H7 (cell line): ENCODE measurements at places on chromosomes 5 and 9.

- DNase-seq: no peak
These were observed 2344.7 kb upstream of the ACO1 start for GRCh38 chr9:30039712-30040111.

DNA sequence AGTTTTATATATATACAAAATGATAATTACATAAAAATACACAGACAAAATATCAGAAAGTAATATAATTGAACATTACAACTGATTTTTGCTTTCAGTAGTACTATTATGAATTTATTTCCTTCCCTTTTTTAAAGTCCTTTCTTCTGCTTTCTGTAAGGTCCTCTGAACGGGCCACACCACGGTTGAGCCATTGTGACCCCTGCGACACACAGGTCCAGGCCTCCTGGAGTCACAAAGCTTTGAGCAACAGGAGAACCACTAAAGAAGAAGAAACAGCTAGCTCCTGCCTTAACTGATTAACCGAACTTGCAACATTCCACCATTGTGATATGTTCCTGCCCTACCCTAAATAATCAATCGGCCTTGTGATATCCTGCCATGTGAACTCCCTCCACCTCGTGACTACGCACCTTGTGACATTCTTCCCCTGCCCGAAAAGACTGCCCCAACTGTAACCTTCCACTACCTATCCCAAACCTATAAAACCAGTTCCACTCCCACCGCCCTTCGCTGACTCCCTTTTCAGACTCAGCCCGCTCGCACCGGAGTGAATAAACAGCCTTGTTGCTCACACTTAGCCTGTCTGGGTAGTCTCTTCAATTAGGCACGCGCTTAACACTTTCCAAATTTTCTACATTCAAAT is 375.0 kb upstream of the RFX3 start:
- no peak for DNase-seq

DNA sequence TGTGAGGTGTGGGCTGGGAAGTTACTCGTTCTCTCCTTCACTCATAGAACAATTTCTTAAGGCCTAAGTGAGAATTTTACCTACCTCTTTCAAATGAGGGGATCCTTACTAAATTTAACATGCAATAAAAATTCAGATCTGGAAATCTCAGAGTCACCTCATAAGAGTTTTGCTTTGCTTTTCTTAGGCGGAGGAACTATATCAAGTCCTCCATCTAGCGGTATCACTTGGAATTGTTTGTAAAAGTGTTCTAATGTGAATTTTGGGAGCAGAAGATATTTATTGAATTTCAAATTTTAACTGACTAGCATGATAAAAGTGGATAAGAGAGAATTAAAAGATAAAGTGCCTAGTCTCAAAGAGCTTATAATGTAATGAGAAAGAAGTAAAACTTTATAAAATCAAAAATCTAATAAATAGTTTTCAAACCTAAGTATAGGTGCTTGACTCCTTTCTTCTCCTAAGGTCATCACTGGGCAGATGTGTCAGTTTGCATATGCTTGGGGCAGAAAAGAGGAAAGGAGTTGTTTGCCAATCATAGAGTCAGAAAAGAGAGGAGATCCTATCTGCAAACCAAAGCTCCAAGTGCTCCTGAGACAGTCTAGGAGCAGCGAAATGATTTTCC is 145.7 kb upstream of the DAB2 start:
- DNase-seq: peak; percentile 12

DNA sequence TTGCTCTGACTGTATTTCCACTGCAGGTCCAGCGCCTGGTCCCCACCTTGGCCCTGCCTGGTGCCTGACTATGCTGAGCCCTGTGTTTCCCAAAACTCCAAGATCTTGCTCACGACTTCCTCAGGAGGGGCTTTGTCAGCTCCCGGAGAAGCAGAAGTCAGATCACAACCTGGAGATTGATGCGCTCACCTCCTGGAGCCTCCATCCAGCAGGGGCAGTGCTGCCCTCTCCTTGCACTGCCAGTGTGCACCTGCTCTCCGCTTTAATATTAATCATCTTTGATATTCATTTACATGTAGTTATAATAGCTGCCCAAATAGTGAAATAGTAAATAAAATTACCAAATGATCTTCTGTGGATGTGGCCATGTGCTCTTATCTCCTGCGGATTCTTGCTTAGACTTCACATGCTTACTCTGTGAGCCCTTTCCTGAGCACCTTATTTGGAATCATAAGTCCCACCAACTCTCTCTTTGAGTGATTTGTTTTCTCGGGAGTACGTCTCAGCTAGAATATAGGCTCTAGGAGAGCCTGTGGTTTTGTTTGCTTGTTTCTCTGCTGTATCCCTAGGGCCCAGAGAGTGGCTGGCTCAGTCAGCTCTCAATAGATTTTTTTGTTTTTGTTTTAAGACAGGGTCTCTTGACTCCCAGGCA is 17.4 kb downstream of the MAML1 start:
- DNase-seq: no peak

- no peak for DNase-seq
These were observed 250.9 kb upstream of the PIK3R1 start for GRCh38 chr5:67964619-67965018.

- DNase-seq: no peak
These were observed 81.6 kb downstream of the PSD2 start for GRCh38 chr5:139877129-139877597.

- DNase-seq: no peak
These were observed 3.2 kb upstream of the SMIM32 start for GRCh38 chr5:136195971-136196820.

DNA sequence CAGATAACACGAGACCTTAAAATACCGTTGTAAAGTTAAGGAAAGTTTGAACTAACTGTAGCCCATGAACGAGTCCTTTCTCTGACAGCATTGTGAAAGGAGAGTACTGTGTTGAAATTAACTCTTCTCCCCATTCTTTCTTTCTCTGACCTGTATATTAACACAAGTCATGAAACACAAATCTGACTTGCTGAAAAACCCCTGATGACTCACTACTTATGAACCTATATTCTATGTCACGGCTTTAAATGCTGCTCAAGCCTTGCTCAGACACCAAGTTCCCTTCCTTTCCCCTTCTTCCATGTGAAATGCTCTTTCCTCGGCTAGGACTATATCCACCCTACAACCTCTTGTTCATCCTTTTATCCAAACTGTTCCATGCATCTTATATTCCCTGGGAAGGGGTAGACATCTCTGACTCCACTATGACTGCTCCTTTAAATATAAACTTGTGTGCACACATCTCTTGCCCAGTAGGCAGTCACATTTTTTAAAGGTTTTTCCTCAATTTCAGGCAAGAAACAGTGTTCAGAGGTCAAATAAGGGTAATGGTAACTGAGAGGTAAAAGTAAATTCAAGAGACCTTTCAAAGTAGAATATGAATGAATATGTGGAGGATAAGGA is 142.9 kb downstream of the NFIB start:
- no peak for DNase-seq

DNA sequence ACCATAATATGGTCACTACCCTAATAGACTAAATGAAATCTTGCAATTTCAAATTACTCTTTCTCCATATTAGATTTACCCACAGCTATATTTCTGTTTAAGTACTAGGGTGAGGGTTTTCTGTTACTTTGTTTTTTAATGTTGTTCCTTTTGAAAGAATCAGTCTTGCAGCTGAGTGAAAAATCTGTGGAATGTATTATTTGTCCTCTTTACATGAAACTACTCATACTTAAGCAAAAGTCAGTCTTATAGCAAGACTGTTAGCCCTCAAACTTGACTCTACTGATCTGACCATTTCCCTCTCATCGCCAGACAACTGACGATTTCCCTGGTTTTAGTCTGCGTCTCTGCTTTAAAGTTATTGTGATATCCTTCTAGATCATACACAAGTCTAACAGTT is 84.0 kb downstream of the PIK3R1 start:
- DNase-seq: no peak

GRCh38 chr9:86200599-86201162 is 58.8 kb downstream of the C9orf153 start:
- no peak for DNase-seq

- DNase-seq: no peak
These were observed 263.6 kb upstream of the PCSK5 start for GRCh38 chr9:75626860-75627259.

GRCh38 chr5:2129568-2130272 is 247.0 kb upstream of the IRX4 start:
- no peak for DNase-seq

DNA sequence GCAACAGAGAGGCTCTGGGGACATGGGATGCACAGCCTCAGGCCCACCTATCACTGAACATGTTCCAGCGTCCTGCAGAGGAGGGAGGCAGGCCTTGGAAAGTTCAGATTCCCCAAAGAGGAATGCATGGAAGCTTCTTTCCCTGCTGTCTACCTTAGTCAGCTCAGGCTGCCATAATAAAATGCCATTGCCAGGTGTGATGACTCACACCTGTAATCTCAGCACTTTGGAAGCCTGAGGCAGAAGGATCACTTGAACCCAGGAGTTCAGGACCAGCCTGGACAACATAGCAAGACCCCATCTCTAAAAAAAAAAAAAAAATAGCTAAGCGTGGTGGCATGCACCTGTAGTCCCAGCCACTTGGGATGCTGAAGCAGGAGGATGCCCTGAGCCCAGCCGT is 24.5 kb upstream of the TOR1B start:
- DNase-seq: no peak

DNA sequence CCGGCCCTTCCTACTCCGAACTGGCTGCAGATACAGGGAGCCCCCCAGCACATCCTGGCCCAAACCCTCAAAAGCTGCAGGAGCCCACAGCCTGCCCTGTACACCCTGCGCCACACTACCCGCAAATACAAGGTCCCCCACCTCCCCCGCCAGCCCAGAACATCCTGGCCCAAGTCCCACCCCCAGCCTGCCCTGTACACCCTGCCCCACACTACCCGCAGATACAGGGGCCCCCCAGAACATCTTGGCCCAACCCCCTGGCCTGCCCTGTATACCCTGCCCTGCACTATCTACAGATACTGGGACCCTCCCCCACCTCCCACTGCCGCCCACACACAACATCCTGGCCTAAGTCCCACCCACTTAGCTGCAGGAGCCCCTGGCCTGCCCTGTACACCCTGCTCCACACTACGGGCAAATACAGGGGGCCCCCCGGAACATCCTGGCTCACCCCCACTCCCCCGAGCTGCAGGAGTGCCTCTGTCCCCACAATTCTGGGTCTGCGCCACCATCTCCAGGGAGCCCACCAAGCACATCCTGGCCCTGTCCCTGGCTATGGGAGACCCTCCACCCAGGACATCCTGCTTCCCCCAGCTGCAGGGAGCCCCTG is 8.3 kb downstream of the LPCAT1 start:
- peak; percentile 72 for DNase-seq

DNA sequence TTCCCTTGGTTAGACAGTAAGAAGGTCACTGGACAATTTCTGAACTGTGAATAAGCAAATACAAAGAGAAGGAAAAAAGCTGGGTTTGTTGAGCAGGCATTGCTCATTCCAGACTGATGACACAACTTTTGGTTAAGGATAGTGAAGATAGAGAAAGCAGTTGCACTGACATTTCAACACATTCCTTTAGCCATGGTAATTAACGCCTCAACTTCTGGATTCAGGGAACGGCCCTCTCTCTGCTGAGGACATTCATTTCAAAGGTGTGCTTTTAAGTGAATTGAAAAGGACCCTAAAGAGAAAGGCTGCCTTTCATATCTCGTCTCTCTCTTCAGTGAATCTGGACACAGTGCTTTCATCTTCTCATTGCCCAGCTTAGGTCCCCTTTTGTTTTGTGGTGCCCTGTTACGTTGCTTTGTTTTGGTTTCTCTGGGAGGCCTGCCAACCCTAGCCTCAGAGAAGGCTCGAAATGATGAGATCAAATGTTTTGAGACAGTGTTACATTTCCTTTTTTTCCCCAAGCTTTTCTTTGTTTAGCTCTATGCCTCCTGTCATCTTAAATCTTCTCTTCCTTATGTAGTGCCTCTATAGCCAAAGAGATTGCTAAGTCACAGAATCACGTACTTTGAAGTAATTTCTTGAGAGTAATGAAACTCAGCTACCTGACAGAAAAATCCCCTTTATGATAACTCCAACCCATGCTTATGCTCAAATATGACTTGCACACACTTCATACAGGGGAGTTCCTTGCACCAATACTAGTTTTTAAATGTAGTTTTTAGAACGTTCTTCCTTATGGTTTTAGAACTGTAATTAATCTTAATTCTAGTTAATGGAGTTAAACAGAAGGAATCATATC is 94.4 kb upstream of the IFNE start:
- no peak for DNase-seq
